Activated CD4-positive, alpha-beta T cell treated with anti-CD3 and anti-CD28 coated beads, Interleukin-2, amount 50 U/mL, for 24 hours (primary cell): ENCODE measurements at places on chromosomes 4 and X.
A peak's percentile ranks its signal among the peaks of the same experiment; 100 is the strongest.

- DNase-seq: no peak
Measured at GRCh38 chr4:113997206-113997605, 17.8 kb upstream of the ARSJ start.

DNA sequence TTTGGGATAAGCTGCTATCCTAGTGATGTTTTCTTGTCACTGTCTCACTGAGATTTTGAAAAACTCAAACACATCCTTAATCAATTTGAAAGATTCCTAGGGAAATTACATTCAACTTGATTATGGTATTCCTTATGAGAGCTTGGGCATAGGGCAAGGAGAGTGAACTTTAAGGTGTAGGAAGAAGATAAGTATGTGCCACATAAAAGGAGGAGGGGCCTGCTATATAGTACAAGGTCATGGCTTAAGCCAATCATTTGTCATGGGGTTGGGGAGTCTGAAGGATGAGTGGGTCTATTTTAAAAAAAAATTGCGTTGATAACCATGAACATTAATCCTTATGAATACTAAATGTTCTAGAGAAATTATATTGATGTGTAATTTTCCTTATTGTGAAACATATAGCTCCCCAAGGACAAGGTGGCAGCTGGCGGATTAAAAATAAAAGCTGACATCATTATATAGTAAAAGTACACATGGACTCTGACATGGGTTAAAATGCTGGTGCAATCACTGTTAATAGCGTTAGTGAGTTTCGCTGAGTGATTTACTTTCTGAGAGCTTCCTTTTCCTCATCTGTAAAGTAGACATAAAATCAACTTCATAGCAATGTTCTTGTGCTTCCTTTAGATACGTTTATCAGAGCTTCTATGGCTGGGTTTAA is 17.4 kb downstream of the GALNT7 start:
- no peak for DNase-seq

DNA sequence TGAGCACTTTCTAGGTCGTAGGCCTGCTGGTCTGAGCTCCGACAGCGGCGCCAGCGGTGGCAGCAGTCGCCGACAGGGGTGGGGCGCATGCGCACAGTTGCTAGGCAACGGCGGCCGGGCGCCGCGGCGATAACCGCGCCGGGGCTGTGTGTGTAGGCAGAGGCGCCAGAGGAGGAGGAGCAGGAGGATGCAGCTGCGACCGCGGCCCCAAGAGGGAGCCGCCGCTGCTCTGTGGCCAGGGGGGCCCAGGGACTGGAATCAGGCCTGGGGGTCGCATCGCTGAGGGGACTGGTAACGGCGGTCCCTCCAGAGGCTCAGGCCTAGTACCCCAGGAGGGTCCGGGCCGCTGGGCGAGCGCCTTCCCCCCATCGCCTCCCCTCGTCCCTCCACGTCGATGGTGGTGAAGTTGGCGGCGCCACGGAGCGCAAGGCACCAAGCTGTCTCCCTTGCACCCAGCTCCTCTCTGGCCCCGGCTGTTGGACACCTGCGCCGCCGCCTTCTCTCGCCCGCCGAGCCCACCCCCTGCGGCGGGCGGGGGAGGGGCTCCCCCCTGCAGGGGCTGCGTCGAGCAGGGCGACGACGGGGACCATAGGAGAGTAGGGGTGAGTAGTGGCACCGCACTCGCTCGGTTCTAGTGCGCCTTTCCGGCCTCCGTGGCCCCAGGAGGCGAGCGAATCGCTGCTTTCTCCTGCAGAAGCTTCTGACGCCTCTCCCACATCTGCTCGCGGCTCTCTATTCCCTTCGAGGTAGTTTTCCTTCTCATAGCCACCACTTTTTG is 58.6 kb upstream of the ZC4H2 start:
- peak; percentile 60 for DNase-seq

DNA sequence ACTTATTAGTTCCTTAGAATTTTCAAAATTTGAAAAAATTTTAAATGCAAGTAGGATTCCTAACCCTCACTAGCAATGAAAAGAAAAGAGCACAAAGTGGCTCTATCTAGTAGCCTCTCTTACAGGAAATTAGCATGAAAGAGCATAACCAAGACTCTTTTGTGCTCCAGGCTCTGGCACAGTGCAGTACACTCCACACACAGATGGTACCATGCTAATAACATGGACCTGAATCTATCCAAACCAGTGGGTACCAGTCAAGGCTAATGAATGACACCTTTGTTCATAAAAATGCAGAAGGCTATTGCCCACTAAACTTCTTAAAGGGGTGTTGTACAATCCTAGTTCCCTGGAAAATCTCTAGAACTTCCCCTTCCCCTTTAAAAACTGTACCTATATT is 119.0 kb downstream of the MANBA start:
- DNase-seq: no peak

GRCh38 chrX:50111742-50112141 is 89.1 kb downstream of the AKAP4 start:
- DNase-seq: no peak

- no peak for DNase-seq
Measured at GRCh38 chr4:14716691-14717090, 285.6 kb upstream of the CPEB2 start.

DNA sequence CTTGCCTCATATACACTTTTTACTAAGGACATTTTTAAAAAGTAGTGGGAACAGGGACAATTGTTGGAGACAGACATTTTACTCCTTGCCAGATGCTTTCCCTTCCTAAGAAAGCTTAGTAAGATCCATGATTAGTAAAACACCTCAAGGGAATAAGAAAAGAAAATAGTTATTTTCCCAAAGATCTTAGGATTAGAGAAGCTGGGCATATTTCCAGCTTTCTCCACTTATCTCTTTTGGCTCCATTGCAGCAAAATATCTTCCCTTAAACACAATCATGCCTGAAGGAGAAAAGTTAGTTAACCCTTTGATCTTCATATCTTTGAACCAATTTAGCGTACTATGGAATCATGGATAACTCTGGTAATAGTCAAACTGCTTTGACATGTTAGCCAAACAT is 257.9 kb downstream of the PCDH18 start:
- DNase-seq: no peak

- no peak for DNase-seq
Measured at GRCh38 chr4:7981738-7982394, 42.2 kb upstream of the AFAP1 start.

GRCh38 chr4:185955151-185955770 is 113.7 kb upstream of the TLR3 start:
- no peak for DNase-seq

DNA sequence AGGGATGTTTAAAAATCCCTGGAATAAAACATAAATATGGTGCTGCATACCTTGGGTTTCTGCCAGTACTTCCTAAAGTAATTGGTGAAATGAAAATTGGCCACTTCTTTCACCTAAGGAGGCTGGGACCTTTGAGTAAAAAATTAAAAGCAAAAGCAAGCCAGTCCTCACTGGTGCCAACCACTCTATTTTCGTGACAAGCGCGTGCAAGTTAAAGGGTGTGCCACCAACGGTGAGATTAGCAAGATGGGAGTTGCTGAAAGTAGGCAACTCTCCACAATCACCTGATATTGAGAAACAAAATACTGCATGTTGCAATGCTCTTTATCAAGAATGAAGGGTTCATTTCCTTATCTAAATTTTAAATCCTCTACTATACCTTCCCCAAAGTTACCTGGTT is 19.7 kb upstream of the RTL9 start:
- no peak for DNase-seq

DNA sequence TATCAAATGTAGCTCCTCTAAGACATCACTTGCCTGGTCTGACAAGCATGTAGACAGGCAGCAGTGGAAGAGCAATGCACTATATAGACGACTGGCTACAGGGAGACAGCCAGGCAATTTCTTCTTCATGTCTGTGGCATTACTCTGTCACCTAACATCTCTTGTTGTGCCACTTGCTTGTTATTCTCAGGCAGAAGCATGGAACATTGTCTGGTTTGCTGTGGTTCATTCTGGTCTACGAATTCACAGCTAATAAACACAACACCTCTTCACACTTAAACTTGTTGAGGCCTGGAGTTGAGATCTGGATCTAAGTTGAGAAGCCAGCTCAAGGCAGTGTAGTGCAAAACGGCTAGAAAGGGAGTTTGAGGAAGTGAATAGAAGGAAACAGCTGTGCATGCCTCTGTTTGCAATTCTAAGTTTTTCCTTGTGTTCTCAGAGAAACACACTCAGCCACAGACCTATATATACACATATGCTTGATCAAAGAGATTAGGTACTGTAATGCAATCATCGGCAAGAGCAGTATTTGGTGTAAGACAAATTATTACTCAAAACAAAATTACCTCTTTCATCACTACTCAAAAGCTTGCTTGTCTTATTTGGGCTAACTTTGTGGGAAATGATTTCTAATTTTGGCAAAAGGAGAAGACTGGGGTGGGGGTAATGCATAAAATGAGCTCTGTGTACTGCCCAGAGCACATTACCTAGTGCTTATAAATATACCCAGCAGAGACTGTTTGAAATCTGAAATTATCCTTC is 243.8 kb downstream of the PPP3CA start:
- DNase-seq: no peak

DNA sequence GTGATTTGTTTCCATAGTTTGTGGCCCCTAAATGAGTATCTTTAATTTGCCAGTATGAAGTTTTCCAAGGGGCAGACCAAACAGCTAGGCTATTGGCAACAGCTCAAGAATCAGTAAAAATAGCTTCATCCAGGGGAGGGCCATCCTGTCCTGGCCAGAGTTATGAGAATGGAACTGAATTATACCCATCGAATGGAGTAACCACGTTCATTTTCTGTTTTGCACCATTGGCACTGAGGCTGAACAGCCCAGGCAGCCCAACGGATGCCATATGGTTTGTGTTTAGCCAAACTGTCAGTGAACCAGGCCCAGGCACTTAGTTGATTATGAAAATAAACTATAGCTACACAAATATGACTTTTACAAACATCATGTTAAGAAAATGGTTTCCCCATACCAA is 17.7 kb upstream of the ASB5 start:
- no peak for DNase-seq

- DNase-seq: no peak
Measured at GRCh38 chr4:152860046-152860445, 76.1 kb upstream of the FHDC1 start.

GRCh38 chr4:151276787-151277562 is at the start of gene PRSS48:
TSS of gene PRSS48 (plus strand) at chr4:151277161. CDS start at chr4:151277173, 12 bp downstream.
- peak; percentile 3 for DNase-seq

GRCh38 chr4:155339588-155339987 is 37.2 kb downstream of the MAP9 start:
- no peak for DNase-seq

DNA sequence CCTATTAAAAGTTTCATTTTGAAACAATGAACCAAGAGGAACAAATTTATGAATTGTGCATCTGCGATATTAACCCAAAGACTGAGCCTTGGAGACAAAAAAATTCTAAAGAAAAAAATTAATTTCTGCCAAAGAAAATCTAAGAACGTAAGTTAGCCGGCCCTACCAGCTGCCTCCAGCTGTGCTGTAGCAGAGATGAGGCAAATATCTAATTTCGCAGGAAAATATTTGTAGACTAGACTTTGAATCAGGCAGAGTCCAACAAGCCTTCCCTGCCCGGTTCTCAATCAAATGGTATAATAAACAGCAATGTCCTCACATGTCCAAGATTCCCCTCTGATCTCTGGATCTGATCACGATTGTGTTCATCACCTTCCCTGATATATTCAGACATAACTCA is 21.2 kb upstream of the SMIM20 start:
- no peak for DNase-seq

- no peak for DNase-seq
Measured at GRCh38 chr4:7075962-7076695, 8.3 kb upstream of the GRPEL1 start.

GRCh38 chr4:42361456-42361855 is 35.8 kb upstream of the SHISA3 start:
- no peak for DNase-seq

GRCh38 chrX:151713849-151714248 is 2.0 kb upstream of the FATE1 start:
- DNase-seq: no peak

DNA sequence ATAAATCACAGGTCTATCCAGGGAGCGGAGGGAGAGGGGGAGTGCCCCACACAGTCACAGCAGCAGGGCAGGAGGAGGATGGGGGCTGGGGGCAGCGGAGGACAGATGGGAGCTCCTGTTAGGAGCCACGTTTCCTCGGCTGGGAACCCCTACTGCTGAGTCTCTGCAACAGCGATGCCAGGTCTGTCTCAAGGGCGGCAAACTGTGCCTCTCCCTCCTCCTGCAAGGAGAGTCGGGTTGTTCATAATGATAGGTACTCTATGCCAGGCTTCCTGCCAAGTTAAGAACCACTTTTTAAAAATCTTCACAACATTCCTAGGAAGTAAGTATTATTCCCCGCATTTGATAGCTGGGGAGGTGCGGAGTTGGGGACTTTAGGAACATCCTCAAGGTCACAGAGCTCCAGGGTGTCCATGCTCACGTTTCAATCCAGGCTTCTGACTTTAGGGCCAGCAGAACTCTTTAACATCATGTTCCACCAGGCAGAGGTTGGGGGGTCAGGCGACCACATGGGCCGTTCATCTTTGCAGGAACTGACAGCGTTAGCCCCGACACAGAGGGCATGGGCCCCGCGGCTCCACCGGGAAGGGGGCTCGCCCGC is 98.3 kb upstream of the MAML3 start:
- no peak for DNase-seq

DNA sequence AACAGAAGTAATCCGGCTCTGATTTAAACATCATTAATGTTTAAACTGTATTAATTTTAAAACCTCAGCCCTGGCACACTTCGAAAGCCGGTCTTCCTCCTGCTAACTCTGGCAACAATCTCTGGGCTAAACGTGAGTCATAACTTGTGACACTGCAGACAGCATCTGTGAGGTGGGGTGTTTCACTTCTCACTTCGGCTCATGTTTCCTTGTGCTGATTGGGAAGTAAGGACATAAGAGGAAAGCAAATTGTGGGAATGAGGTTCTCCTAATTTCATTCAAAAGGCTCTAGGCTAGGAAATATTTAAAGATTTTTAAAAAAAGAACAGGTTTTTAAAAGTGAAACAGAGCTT is 139.9 kb upstream of the USP9X start:
- no peak for DNase-seq

DNA sequence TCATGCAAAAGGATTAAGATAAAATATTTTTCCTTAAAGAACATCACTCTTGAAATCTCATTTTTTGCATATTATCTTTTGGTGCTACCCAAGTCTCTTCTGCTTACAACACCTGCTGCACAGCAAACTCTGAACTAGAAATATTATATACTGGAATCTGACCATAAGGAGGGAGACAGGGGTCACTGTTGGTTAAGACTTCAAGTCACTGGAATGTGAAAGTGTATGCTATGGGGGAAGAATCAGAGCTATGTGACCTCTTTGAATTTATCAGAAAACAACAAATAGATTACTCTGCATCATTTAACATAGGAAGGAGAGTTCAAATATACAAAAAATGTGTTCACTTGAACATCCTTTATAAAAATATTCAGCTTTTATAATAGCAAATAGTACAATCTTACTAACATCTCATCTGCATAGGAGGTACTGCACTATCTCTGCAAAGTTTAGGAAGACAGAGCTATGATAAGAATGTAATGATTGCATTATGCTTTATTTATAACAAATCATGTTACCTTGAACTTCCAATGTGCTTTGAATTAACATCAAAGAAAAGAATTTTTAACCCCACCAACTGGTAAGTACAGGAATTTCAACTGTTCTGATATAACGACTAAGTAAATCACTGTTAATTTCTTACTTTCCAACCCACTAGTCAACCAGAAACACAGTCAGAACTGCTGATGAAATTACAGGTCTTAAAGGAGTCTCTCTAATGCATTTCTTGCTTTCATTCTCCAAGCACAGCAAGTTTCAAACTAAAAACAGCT is 69.8 kb downstream of the ZNF827 start:
- no peak for DNase-seq
